ENCODE measurements at places on chromosomes 16 and 17.

- no peak for DNase-seq
Measured at GRCh38 chr16:66143415-66143814, 223.1 kb upstream of the CDH5 start.

DNA sequence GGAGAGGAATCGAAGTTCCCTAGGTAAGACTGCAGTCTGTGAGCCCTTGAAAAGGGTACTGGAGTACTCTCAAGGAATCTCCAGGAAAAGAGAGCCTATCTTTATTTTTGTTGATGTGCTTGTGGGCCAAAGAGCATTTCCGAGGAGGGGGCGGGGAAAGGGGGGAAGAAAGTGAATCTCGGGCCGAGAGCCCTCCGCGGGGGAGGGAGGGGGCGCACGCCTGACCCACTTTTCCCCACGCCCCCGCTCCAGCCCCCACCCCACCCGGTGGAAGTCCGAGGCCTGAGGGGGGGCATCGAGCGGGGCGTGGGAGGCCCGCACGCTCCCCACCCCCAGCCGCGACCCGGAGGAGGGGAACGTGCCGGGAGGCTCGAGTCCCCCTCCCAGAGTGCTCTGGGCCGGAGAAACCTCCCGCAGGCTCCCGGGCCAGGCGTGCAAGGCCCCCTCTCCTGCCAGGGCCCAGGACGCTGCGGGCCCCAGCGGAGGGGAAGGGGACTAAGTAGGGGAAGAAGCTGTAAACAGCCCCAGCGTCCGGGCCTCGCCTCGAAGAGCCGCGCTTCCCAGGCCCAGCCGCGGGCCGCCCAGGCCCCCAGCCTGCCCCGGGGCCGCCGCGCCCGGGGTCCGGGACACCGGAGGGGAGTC, 444 bp downstream of the HELZ start:
- peak; percentile 51 for DNase-seq

- no peak for DNase-seq
Measured at GRCh38 chr16:7867831-7868230, 535.2 kb downstream of the RBFOX1 start.

- DNase-seq, result no peak
Measured at GRCh38 chr16:52095471-52095870, 451.5 kb downstream of the TOX3 start.

DNA sequence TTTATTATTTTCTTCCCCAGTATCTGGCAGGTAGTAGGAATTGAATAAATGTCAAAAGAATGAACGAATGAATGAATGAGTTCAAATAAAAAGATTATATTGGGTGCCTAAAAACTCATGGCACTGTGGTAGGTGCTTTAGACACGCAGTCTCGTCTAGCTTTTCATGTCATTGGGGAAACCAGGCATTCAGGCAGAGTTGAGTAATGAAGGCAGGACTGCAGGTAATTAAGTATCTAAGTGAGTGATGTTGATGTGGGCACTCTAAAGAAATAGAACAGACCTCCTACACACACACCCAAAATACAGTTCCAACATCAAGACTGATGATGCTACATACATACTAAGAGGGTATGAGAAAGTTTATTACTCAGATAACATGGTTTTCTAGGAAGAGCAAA, 96.6 kb downstream of the ZNF18 start:
- DNase-seq, result no peak

DNA sequence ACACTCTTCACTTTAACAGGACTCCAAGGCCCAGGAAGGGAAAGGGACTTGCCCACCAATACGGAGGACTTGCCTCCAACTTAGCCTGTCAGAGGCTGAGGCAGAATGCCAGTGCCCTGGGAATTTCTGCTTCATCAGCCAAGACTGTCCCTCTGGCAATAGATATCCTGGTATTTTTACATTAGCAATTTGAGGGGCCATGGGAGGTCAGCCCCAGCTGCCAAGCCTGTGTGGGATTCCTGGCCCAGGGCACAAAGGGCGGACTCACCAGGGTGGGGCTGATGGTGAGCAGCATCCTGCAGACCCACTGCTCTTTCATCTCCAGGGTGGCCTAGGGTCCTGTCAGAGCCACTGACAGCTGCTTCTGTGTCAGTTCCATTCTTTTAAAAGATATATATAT, 78.3 kb upstream of the CIBAR2 start:
- DNase-seq, result no peak
